ENCODE measurements at places on chromosomes 1 and 21.

DNA sequence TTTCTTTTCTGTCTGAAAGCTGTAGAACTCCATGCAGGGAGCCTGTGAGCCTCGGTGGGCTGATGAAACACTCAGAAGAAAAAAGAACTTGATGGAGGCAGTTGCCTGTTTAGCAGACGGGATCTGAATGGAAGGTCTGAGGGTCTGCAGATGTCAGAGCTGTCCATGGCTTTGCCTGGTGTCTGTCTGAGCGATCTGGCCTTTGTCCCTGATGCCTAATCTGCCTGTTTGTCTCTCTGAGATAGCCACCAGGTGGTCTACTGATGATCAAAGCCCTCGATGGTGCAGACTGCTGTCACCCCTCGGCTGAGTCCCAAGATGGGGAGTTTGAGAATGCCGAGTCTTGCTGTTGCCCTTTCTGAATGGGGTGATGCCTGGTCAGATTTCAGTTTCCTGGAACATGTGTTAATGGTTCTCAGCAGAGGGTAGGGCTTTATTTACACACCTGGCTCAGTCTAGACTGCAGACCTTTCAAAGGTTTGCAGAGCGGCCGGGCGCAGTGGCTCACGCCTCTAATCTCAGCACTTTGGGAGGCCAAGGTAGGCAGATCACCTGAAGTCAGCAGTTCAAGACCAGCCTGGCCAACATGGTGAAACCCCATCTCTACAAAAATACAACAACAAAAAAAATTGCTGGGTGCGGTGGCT, 90.4 kb downstream of the KIF26B start:
- no peak for DNase-seq

DNA sequence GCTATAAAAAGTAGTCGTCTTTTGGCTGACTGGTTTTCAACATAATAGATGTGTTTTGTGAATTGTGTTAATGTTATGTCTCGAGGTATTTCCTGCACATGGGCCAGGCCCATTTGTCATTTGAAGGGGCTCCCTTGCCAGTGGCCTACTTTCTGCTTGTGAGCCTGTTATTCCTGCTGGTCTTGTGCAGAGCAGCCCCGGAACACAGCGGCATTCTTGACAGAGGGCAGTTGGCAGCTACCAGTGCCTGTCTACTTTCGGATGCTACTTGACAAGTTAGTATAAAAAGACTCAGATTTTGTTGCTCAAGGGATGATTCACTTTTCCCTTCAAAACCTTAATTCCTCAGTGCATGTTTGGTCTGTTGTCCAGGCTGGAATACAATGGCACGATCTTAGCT, 28.5 kb downstream of the PGM1 start:
- peak; percentile 73 for DNase-seq

- no peak for DNase-seq
Observed at GRCh38 chr1:3714284-3714741, 37.9 kb upstream of the CCDC27 start.

GRCh38 chr1:242011894-242012660, 13.2 kb upstream of the MAP1LC3C start:
- DNase-seq = no peak

DNA sequence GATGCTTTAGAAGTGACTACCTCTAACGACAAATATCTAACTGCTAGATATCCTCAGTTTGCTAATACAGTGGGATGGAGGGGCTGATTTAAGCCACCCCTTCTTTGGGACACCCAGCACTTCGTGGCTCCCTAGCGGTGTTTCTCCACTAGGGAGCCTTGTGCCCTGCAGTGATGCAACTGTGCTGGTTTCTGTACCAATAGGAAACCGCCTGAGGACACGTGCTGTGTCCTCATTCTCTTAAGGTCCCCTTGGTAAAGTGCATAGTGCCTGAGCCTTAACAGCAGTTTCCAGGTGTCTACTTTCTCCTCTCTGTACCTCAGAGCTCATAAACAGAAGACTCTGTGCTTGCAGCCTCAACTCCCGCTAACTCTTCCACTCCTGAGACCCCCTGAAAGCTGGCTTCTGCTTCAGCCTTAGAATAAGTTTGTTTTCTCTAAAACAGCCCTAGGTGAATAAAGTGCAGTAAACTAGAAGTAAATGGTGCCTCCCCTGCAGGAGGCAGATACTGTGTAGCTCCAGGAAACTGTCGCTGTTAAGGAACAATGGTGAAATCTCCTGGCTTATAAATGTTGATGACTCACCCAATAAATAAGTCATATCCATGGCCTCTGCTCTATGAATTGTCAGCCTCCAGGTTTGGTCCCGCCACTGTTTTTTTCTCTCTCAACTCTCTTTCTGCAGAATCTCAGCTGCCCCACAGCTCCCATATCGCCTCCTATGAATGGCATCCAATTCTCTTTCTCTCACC, 130.4 kb downstream of the AK5 start:
- DNase-seq = peak; percentile 55

DNA sequence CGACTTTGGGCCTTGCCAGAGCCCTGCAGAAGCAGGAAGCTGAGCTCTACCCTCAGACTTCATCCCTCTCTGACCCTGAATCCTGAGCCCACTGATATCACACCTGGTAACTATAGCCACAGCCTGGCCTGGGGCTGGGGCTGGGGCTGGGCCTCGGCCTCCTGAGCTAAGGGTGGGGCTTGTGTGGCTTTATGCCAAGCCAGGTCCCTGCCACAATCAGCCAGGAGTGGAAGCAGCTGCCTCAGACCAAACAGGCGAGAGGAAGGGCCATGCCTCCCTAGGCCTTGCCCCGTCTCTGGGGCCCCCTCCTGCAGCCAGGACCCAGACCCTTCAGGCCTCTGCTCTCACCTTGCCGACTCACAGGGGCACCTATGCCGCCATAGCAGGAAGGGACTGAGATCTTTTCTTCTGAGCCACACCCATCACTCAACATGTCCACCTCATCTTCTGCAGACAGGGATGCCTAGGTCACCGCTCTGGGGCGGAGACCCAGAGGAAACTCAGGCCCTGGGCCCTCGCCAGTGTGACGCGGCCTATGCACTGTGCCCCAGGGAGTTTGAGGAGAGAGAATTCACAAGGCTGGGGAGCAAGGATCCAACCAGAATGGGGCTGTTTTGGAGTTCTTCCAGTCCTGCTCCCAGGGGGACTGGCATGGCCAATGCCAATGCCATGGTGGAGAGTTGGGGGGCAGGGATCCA, 5.7 kb downstream of the UBXN11 start:
- no peak for DNase-seq

- DNase-seq = no peak
Observed at GRCh38 chr1:68340951-68341350, 108.6 kb upstream of the WLS start.

- DNase-seq = no peak
Observed at GRCh38 chr1:207882692-207883091, 28.2 kb downstream of the CD34 start.

GRCh38 chr1:91741301-91741700, 144.7 kb downstream of the TGFBR3 start:
- peak; percentile 39 for DNase-seq

- DNase-seq = peak; percentile 61
Observed at GRCh38 chr1:110477041-110477440, 26.1 kb downstream of the PROK1 start.
